ENCODE measurements at places on chromosomes 4 and X.

GRCh38 chr4:95186666-95187065 lies 362.1 kb downstream of the UNC5C start:
- DNase-seq, result no peak

DNA sequence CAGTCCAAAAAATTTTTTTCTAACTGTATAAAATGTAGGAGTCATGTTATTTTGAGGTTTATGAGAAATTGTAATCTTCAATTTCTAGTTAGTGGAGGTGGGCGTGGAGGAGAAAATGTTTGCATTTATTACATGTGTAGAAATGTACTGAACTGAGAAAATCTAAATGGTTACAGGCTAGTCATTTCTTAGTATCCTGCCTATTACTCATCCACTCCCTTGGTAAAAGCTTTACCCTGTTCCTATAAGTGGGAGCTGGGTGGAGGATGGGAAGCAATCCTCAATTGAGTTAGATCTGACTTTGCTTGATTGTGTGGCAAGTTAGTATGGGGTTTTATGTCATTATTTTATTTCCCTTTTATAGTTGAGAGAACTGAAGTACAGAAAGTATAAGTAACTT lies 73.8 kb downstream of the POLA1 start:
- DNase-seq, result no peak

DNA sequence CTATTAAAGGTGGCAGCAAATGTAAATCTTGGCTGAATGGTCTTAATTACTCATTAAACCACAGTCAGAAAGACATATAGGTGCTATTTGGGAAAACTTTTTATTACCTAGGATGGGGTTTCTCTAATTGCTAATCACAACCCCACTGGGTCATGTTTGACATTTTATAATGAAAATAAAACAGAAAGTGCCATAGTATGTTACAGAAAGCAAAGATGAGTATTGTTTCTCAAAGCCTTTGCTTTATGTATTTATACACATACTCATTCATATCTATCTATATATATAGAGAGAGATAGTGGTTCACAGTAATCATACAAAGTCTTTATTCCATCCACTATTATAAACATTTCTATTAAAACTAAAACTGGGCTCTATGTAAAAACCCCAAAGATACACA lies 18.2 kb downstream of the TMEM184C start:
- no peak for DNase-seq

- no peak for DNase-seq
These were observed 152.1 kb upstream of the MED14 start for GRCh38 chrX:40887476-40887875.

DNA sequence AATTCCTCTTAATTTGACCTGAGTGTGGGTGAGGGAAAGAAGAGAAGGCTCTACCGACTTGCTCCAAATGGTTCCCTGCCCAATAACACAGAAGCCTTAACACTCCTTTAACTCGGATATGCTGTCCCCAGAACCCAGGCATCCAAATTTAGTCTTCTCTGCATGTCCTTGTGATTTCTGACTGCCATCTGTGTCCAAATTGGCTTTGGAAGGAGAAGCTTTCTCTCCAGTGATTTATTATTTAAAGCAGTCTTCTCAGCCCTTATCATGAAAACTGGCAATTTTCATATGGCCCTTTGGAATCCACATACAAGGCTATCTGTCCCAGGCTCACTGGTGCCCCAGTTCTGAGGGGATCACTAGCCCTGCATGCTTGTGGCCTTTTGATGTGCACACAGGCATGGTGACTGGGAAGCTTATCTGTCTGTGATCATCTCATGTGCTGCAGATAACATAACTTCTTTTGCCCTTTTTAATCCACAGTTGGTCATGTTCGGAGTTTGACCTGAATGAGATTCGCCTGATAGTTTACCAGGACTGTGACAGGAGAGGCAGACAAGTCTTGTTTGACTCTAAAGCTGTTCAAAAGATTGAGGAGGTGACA lies 56.7 kb downstream of the FNIP2 start:
- no peak for DNase-seq

DNA sequence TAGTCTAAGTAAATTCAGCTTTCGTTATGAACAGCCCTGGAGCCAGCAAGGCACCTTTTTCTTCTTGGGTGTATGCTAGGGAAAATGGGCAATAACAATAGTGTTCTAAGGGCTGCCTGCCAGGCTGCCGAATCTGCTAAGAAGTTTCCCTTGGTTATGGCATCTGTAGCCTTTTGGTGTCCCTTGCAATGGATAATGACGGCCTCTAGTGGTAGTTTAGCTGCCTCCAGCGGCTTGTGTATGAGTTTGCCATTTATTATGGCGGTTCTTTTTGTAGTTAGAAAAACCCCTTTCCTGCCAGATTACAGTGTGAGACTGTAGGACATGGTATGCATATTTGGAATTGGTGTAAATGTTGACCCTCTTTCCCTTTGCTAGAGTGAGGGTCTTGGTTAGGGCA lies 78.9 kb upstream of the SPIN4 start:
- no peak for DNase-seq

DNA sequence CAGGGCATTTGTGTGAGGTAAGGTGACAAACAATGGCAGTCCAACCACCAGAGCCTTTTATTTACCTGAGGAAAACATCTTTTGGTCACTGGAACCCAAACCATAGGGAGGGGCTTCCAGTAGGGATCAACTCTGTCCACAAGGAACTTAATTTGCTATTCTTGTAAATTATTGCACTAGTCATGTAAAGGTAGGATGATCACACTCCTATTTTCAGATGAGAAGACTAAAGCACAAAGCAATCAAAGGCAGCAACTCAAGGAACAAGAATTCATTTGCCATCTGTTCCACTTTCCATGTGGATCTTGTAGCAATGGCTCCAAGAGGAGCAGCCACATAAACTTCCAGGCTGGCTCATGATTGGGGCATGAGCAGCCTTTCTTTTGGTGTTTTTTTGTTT lies 35.3 kb downstream of the CD99L2 start:
- no peak for DNase-seq

- no peak for DNase-seq
These were observed 1833.2 kb upstream of the PCDH7 start for GRCh38 chr4:28886934-28887333.

GRCh38 chr4:6011271-6011671 lies 7.0 kb downstream of the C4orf50 start:
- no peak for DNase-seq

GRCh38 chr4:184848510-184848909 lies 22.7 kb upstream of the ACSL1 start:
- no peak for DNase-seq

GRCh38 chr4:1411436-1412375 lies 5.5 kb upstream of the NKX1-1 start:
- DNase-seq, result peak; percentile 53

DNA sequence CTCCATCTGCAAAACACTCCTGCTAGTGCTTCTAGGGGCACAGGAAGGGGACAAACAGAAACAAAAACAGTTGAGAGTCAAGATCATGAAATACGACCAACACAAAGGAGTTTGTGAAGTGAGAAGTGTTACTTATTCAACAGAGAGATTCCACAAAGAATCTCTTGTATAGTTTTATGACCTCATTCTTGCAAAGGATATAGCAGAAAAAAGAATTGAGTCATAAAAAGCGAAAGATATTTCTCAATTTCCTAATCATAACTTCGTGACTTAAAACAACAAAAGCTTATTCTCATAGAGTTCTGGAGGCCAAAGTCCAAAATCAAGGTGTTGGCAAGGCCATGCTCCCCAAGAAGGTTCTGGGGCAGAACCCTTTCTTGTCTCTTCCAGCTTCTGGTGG lies 40.7 kb downstream of the TIGD4 start:
- DNase-seq, result no peak

DNA sequence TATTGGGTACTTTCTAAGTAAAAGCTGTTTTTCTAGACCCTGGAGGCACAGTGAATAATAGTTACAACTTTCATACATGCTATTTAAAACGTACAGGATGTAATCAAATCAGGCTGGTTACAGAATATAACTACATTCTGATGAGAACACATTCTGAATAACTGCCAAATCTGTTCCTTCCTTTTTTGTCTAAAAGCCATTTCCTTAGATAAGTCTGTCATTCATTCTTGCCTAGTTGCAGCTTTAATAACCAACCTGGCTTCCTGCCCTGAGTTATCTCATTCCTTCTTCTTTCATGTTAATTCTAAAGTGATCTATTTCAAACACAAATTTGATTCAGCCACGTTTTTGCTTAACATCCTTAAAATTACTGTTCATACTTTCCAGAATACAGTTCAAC lies 189.7 kb upstream of the ITM2A start:
- no peak for DNase-seq

- no peak for DNase-seq
These were observed 2144.2 kb upstream of the AGA start for GRCh38 chr4:179586460-179586859.

DNA sequence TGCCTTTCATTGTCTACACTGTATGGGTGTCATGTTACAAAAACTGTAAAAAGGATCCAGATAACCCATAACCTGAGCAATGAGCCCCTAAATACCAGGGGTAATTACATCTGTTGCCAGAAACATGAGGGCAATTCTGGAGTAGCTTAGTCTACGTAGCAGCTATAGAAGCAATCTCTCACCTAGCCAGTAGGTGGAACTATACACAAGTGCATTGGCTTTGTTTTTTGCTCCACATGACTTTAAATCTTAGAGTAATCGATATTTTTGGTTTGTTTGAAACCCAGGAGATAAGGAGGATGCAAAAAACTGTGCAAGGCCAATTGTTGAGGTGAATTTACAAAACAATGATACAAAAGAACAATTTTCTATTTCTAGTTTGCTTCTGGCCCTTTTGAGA lies 57.5 kb downstream of the GPR82 start:
- DNase-seq, result no peak

- peak; percentile 54 for DNase-seq
These were observed 3.5 kb upstream of the SH3BP2 start for GRCh38 chr4:2789351-2789750.

GRCh38 chr4:165031436-165032211 lies at the start of gene TRIM60:
TRIM60 (plus strand) TSS chr4:165031999; CDS start chr4:165040073, 8,074 bp downstream.
- no peak for DNase-seq

- no peak for DNase-seq
These were observed 107.3 kb downstream of the JADE1 start for GRCh38 chr4:128916832-128917231.

- DNase-seq, result no peak
These were observed 436.6 kb downstream of the SPRY1 start for GRCh38 chr4:123833171-123833643.

DNA sequence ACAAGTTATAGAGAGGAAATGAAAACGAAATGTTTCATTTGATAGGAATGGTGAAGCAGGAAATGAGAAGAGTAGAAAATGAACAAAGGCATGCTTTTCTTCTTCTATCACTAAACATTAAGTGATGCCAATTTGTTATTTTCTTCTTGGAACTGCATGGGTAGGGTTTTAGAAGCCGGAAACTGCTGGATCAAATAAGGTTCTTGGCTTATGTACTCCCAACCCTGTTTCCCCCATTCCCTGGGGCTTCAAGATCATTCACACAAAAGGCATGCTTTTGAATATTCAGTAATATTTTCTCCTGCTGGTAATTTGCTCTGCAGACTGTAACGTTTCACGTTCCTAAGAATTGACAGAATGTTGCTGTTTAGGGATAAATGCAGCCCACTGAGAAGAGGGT lies 224.1 kb downstream of the NLGN4X start:
- DNase-seq, result no peak

GRCh38 chrX:68420559-68420958 lies 12.7 kb downstream of the OPHN1 start:
- DNase-seq, result no peak

DNA sequence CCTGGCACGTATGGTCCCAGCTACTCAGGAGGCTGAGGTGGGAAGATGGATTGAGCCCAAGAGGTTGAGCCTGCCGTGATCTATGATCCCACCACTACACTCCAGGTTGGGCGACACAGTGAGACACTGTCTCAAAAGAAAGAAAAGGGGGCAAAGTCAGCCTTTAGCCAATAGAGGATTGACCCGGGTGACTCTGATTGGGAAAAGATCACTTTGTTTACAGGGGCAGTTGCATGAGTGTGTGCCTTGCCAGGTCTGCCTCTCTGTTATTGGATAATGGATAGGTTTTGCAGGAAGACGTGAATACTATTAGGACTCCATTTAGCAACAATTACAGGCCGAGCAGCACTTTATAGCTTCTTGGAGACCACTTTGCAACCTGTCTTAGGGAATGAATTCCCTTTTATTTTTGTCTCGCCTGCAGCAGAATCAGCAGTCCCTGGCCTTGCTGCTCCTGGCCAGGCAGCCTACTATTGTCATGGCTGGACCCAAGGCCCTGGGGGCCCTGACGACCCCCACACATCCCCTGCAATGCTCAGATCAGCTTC lies 103.2 kb upstream of the PSAPL1 start:
- DNase-seq, result no peak

GRCh38 chrX:57367649-57368048 lies 81.1 kb downstream of the FAAH2 start:
- DNase-seq, result no peak

Data from activated CD8-positive, alpha-beta memory T cell treated with anti-CD3 and anti-CD28 coated beads for 24 hours (primary cell).